SJSA1 (cell line): ENCODE measurements at places on chromosomes 5 and 9. TPM values are rescaled to one million over a fixed set of nuclear protein-coding genes. Genes with fewer than 3 reads are reported as not detected.

The TAF11L3 gene
- total RNA-seq, result not detected in 2 replicates

The GTF3C4 gene
- total RNA-seq, result 10.9 and 17.1 TPM in 2 replicates

The ADAMTS2 gene
- 1.4 and 4.9 TPM in 2 replicates for total RNA-seq

The MARVELD2 gene
- 0.13 and 0.16 TPM in 2 replicates for total RNA-seq

The PRR7 gene
- total RNA-seq, result 7.4 and 12.6 TPM in 2 replicates

The GPX3 gene
- 10.5 and 12.2 TPM in 2 replicates for total RNA-seq

The CERT1 gene
- total RNA-seq, result 16.1 and 16.7 TPM in 2 replicates
